NCI-H510A (cell line): ENCODE measurements at places on chromosomes 11 and 22.

GRCh38 chr11:12247543-12248254 is 129.7 kb upstream of the PARVA start:
- no peak for DNase-seq

GRCh38 chr11:30125456-30125855 is 105.4 kb upstream of the FSHB start:
- DNase-seq = no peak

- no peak for DNase-seq
Measured at GRCh38 chr11:113840932-113841664, 34.3 kb downstream of the USP28 start.

DNA sequence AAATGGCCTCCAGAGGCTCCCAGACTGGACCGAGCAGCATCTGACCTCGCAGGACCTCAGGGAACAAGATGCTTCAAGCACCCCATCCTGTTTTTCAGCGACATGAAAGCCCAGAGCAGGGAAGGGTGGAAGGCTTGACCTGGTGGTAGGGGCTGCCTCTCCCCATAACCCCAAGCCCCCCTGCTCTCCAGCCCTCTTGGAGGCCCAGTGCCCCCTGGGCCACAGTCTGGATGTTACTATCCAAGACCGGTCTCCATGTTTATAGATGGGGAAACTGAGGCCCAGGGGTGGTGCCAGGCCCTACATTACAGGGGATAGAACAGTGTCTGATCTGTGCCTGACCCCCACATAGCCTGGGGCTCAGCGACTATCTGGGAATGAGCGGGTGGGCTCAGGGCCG is 7.0 kb downstream of the FGF3 start:
- DNase-seq = no peak

DNA sequence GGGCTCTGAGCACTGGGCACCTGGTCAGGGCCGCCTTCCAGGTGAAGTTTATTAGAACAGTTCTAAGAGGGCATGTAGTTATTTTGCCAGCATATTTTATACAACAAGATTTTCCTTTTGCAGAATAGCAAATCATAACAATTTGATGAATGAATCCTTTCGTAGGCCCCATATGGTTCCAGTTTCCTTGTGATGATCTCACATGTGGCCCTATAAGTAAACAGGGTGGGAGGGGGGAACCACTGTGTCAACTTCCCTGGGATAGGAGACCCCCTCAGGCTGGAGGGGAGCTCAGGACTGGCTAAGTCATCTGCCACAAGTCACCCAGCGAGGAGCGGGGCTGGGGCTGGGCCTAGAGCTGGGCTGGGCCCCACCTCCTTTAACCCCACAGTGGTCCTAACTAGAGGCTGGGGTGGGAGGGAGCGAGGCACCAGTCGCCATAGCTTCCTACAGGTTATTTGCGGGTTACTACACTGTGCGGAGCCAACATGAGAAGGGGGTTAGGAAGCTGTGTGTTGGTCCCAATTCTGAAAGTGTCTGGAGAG is 4.2 kb downstream of the FBLN1 start:
- no peak for DNase-seq

DNA sequence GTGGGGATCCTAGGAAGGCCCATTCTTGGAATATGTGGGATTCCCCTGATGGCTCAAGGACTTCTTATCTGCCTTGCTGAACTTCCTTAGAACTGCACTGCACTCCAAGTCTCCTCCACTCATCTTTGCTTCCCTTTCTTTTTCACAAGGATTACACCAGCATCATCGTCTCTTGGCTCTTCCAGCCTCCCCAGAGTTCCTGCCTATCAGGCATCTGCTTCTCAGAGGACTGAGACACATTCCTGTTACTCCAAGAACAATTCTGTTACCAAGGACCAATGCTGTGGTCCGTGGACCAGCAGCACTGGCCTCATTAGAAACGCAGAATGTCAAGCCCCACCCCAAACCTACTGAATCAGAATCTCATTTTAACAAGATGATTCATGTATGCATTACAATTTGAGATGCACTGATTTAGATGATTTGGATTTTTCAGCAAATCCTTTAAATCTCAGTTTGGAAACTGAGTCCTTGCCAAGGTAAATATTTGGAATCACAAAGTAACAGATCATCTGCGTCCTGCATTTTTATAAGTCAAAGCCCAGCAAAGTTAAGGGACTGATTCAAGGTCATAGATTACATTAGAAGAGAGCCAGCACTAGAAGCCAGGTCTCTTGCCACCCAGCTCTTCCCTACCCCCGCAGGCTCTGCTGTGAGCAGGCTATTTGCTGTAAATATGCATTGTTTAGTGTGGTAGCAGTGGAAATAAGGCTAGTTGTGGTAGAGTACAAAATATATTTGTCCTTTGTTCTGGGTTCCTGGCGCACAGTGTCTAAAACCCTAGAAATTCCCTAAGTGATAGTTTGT is 110.9 kb downstream of the SWAP70 start:
- no peak for DNase-seq

DNA sequence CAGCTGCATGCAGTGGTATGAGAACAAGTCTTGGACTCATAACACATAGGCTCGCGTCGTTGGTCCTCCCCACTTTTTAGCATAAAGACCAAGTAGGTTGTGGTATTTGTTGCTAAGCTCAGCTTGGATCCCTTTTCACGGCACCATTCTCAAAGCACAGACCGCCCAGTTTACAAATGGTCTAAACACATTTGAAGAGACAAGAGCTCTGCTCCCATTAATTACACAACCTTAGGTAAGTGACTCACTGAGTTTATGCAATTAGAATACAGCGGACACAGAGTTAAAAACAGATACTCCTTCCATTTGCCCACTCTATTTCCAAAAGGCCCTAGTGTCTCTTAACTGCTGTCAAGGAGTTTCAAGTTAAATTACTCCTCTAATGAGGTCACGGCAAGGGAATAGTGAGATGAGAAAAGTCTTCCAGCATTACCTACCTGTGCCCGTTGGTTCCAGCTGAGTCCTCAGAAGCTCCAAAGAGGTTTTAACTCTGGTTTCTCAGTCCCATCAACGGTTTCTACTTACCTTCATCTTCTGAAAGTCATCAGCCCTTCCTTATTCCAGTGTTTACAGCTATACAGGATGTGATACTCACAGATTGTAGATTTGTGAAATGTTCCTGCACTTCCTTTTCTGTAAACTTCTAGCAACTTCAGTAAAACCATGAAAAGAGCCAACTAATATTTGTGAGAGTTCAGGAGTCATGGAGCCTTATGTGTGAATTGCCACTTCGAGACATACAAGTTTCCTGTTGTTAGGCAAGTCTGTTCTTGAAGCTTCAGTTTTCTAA is at the start of gene MS4A6A:
TSS of gene MS4A6A (minus strand) at position 543 of the 790 bp plus-strand sequence. CDS start 1,356 bp downstream, outside the sequence.
- no peak for DNase-seq

DNA sequence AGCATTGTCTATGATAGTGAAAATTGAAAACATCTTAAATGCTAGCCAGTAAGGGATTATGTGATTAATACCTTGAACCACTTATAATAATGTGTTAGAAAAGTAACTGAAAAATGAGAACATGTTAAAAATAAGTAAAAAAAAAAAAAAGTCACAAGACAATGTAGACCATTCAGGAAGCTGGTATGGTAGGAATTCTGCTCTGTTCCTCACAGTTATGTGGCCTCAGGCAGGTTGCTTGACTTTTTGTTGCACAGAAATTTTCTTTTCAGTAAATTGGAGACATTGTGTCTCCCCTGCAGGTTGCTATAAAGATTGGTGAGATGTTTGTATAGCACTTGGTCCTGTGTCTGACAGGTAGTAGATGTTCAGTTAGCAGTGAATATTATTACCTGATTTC is 17.3 kb upstream of the PLET1 start:
- no peak for DNase-seq
